Stomach (tissue), 19 donors: ENCODE measurements at places on chromosomes 6 and 20.

DNA sequence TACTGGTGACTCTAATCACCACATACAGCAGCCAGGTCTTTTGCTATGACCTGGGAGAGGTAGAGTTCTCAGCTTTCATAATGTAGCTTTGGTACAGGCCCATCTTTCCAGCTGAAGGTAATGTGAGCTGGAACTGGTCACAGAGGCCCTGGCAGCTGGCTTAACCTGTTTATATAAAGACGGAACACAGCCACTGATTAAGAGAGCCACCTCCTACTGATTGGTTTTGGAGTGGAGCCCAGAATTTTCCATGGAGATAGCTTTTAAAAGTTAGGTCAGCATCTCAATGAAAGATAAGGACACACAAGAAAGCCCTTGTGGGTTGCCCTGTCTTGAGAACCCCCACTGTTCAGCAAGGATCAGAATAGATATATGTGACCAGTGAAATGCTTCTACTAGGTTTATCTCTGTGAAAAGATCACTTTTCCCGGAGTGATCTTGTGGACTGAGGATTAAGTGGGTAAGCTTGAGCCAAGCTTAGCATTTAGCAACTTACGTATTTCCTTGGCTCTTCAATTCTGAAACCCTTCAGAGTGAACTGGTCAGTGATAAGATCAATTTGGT, 213.7 kb upstream of the CITED2 start:
- DNase-seq = peak; percentile 84

- no peak for DNase-seq
Observed at GRCh38 chr6:155497273-155497672, 41.6 kb upstream of the NOX3 start.

DNA sequence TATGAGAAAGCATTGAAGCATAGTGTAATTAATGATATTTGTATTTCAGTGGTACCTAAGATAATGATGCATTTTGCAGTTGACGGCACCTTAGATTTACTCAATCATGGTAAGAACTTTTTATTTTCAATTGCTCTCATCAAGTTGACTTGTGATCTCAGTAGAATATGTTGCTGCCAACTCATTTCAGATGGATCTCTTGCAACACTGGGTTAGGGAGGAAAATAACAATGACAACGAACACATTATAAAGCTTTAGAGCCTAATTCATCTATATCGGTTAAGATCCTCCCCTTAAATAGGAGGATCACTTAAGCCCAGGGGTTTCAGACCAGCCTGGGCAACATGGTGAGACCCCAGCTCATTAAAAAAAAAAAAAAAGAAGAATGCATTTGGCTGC, 18.0 kb upstream of the TBC1D22B start:
- DNase-seq = no peak

GRCh38 chr20:37154684-37155298, 24.3 kb upstream of the RPN2 start:
- DNase-seq = no peak

GRCh38 chr20:46324960-46325703, 16.8 kb upstream of the CDH22 start:
- peak; percentile 37 for DNase-seq

GRCh38 chr6:147903321-147903720, 394.8 kb downstream of the SAMD5 start:
- DNase-seq = no peak

GRCh38 chr6:100023798-100024197, 29.8 kb upstream of the MCHR2 start:
- DNase-seq = no peak

GRCh38 chr6:14948586-14949245, 297.2 kb upstream of the JARID2 start:
- no peak for DNase-seq

- DNase-seq = no peak
Observed at GRCh38 chr6:158680481-158680880, 30.6 kb downstream of the SYTL3 start.

DNA sequence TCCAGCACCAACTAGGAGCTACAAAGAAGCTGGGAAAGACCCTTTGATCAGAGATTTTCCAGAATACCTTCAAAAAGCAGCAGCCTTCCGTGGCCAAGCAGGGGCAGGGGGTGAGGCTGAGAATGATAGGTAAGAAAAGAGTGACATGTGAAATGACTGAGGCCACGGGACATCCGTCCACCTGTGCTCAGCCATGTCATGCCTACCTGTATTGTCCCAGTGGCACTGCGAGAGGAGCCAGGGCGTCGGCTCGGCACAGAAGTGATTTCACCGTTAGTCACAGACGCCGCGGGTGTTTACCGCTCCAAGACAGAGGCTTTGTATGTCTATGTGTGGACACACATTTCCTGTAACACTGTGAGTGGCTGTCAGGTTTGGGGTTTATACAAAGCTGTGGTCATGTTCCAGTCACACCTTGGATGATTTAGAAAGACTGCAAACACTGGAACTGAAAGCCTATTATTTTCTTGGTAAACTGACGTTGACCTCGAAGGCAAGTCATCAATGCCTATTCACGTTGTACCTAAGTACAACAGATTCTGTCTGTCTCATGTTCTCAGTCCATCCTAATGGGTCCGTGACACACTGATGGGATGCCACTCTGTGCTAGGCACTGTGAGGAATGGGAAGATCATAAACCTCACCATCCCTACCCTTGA, 32.1 kb upstream of the JAG1 start:
- DNase-seq = peak; percentile 73

GRCh38 chr6:108030211-108030610, 44.3 kb downstream of the OSTM1 start:
- no peak for DNase-seq

DNA sequence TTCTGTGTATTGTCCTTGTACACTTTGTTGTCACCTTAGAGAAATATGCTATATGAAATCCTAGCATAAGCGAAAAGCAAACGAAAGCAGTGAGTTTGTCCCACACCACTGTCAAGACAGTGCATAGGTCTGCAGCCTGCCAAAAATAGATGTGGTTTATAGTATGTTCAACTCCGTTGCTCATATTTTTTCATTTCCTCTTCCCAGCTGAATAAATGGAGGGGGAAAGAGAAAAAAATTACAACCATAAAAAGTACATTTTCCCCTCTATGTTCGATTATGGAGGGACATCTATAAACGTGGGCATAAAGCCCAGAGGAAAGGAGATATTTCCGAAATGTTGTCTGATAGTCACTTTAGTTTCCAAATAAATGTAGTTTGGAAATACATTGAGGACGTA, 25.8 kb downstream of the PRL start:
- DNase-seq = no peak

DNA sequence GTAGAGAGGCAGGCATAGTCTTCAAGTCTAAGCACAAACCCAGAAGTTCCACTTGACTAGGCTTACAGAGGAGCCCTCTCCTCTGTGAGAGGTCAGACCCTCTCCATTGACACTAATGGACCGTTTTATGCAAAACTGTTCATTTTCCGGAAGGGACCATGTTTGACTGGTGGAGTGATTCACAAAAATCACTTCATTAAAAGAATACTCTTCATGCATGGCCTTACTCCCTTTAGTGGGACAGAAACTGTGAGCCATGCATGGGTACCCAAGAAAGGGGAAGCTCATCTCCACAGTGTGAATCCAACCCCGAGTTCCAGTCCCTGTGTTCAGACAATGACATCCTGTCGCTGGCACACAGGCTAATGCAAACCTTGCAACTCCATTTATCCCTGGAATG, 63.2 kb downstream of the OLIG3 start:
- DNase-seq = no peak

DNA sequence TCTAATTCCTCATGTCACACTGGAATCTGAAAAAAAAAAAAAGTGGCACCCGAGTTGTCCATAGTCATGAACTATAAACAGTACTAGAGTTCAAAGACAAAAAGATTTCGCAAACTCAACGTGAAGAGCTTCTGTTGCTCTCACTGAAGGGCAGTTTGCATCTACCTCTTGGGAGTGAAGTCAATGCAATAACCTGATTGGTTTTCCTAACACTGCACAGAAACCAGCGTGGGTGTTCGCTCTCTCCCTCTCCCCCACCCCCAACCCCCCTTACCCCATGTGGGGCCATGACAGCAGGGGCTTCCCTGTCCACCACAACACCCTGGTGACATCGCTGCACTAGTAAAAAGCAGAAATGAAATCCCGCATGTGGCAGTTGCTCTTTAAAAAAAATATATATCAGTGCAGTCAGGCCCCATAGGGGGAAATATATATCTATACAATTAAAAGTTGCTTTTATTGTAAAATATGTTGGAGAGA, 66.9 kb downstream of the GMPR start:
- no peak for DNase-seq

DNA sequence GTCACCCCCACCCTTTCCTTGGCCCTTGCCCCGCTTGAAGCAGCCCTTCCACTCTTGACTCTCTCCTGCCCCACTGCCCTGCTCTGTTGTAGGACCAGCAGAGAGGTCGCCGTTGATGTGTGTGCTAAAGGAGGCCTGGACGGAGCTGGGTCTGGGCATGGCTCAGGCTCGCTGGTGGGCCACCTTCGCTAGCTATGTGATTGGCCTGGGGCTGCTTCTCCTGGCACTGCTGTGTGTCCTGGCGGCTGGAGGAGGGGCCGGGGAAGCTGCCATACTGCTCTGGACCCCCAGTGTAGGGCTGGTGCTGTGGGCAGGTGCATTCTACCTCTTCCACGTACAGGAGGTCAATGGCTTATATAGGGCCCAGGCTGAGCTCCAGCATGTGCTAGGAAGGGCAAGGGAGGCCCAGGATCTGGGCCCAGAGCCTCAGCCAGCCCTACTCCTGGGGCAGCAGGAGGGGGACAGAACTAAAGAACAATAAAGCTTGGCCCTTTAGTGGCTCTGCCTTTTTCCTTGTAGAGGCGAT, 3.0 kb downstream of the SMPD2 start:
- DNase-seq = no peak

DNA sequence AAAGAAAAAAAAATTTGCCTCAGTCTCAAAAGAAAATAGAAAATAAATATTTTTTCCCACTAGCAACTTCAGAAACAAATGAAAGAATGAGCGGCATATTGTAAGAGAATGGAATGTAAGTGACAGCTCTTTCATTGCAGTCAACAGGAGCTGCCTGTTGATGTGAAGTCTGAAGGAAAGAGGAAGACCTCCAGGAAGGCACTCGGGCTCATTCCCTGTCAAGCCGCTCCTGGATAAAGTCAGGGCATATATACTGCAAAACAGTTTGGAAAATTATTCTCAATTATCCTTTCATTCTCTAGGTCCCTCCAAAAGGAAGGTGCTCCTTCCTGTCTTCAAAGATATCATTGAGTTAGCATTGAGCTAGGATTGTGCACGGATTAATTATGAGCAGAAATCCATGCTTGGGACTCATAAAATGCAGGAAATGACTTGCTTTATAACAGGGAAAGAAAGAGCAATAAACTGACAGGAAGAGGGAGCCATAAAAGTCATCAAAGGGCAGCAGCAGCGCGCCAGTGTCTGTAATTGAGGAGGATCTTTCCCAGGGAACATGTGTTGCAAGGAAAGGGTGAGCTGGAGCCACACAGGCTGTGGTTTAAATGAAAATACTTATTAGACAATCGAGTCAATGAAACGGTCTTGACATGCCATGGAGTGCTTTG, 218.2 kb downstream of the C6orf118 start:
- DNase-seq = no peak

DNA sequence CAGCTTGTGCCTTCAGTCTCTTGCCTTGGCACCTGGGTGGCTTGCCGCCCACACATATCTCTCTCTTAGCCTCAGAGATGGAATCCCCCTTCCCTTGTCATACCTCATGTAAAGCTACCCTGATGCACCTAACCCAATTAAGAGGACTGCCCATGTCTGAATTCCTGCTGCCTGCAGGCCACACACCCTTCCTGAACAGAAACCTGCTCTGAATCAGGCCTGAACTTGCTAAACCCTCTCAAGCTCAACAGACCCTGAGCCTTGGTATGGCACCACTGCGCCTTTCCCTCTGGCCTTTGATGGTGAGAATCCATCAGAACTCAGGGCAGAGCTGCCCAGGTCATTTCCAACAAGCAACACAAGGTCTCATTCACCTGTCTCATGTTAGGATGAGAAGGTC, 5.2 kb downstream of the RAET1G start:
- DNase-seq = no peak

DNA sequence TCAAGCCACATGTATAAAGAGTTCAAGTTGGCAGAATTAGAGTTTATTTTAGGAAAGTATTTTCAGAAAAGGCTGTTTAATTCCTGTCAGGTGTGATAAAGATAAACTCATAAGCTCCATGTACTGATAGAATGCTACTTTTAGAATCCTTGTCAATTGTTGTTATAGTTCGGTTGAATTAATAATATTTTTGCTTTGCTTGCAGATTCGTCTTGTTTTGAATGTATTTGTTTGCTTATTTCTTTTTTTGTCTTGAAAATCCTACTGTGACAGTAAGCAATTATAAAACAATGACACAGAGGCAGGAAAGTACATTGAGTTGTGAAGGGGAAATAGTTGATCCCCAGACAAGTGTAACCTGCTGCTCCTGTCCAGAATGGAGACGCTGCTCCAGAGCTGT, 333.9 kb upstream of the PLCB4 start:
- DNase-seq = no peak

DNA sequence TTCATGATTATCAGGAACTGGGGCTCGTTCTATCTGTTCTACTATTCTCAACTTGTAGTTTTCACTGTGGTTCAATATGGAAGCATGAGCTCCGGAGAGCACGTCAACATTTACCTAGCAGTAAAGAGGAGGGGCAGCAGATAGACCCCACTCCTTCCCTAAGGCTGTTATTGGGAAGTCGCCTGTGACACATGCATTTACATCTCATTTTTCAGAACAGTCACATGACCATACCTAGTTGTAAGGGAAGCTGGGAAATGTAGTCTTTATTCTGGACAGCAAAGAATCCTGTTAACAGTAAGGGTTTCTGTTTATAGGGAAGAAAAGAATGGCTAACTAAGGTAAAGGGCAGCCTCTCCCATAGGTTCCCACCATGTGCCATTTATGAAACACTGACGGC, 158.3 kb downstream of the ZFP64 start:
- DNase-seq = peak; percentile 27

GRCh38 chr20:63622732-63623131, 4.2 kb downstream of the GMEB2 start:
- no peak for DNase-seq

- DNase-seq = peak; percentile 26
Observed at GRCh38 chr6:24797596-24798216, 1.0 kb downstream of the ARMH2 start.

DNA sequence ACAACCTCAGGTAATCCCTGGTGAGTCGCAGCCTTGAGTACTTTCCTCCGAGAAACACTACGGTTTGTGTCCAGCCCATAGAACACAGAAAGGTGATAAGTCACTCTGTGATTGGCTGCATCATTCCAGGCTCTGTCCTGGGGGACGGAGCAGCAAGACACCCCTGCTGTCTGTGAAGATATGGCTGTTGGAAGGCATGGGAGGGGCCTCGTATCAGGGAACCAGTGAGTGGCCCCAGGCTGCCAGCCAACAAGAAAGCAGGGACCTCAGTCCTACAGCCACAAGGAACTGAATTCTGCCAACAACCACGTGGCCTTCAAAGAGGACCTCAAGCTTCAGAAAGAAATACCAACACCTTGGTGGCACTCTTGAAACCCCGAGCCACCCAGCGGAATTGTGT, 6.4 kb upstream of the EEF1A2 start:
- DNase-seq = no peak

GRCh38 chr6:162854228-162854627, 126.5 kb downstream of the PACRG start:
- DNase-seq = no peak
